ENCODE measurements at places on chromosomes 13 and 19. TPM values are rescaled to one million over a fixed set of nuclear protein-coding genes. Genes with fewer than 3 reads are reported as not detected.

- DNase-seq, result no peak
Observed at GRCh38 chr13:50706505-50706904, 137.0 kb downstream of the DLEU7 start.

- DNase-seq, result no peak
Observed at GRCh38 chr13:77062097-77062496, 35.1 kb upstream of the FBXL3 start.

DNA sequence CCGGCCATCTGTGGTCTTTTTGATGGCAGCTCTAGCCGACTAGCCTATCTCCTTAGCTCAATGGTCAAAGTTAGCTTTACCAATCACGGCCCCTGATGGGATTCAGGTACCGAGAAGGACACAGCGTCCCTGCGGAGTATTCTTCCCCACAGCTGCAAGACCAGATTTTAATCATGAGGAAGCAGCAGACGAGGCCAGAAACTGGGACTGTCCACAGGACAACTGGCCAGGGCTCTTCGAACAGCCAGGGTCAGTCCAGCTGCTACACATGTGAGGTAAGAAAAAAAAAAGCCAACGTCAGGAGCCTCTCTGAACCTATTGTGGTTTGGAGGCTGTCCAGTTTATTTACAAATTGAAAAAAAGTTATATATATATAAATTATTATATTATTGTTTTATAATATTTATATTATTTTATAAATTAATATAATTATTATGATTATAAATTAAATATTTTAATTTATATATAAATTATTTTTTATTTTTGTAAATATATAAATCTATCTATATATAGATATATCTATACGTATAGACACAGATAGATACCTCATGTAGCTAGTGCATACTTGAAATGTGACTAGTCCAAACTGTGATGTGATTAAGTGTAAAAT is 10.8 kb downstream of the RINL start:
- DNase-seq, result no peak

DNA sequence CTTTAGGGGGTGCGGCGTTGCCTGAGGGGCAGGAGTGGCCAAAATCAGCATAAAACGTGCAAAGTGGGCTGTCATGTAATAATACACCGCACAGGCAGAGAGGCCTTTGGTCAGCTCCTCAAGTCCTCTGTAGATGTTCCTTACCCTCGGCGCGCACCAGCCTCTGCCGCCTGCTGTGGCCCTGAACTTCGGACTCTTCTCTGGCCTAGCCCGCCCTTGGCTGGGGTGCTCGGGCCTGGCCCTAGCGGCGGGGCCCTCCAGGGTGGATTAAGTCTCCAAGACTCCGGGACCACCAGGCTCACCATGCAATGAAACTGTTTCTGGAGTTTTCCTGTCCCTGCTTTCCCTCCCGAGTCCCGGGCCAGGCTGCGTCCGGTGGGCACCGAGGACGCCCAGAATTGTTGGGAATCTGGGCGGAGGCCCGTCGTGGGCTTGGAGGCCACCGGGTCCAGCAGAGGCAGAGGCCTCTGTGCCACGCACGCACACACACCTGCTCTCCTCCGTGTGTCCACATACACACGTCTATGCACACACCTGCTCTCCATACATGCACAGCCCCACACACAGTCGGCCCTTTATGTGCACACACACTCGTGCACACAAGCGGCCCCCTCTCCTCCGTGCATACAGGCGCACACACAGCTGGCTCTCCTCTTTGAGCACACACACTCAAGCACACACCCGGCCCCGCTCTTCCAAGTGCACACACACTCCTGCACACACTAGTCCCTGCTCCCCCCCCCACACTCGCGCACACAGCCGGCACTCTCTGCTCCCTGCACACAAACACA is 1.5 kb upstream of the TFDP1 start:
- DNase-seq, result no peak

DNA sequence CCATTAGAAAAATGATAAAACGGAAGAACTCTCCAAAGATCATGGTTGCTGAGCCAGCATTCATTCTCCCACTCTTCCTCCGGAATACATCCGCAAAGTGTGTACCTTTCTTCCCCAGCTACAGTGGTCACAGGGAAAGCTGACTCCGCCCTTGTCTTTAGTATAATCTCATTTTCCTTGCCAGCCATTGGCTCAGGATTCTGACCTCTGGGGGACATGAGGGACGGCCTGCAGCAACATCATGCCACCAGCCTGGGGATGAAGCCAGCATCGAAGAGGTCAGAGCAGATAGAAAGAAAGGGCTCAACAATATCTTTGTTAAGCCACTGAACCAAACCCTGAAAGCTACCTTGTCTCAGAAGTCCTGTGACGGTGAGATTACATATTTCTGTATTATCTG is 46.3 kb upstream of the TPP2 start:
- no peak for DNase-seq

DNA sequence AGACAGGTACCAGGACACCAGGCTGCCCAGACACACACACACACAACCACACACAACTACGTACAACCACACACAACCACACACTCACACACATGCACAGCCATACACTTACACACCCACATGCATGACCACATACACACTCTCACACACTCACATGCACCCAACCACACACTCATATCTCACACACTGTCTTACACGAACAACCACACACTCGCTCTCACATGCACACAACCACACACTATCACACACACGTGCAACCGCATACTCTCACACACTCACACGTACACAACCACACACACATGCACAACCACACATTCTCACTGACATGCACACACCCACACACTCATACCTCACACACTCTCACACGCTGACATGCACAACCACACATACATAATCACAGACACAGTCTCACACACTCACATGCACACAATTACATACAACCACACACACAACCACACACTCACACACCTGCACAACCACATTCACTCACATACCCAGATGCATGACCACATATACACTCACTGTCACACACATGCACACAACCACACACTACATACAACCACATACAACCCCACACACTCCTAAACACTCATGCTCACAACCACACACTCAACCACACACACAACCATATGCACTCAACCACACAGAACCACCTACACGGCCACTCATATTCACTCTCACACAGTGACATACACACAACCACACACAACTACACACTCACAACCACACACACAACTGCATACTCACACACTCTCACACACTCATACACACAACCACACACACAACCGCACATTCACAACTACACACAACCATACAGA is 7.6 kb upstream of the SLC7A10 start:
- DNase-seq, result no peak

MCEMP1 gene
- polyA plus RNA-seq, result 0.10 TPM

GPC6 gene
- 56.7 TPM for polyA plus RNA-seq

EID2B gene
- 3.3 TPM for polyA plus RNA-seq

SYNGR4 gene
- 0.40 TPM for polyA plus RNA-seq
